ENCODE measurements at places on chromosomes 2 and 18.

DNA sequence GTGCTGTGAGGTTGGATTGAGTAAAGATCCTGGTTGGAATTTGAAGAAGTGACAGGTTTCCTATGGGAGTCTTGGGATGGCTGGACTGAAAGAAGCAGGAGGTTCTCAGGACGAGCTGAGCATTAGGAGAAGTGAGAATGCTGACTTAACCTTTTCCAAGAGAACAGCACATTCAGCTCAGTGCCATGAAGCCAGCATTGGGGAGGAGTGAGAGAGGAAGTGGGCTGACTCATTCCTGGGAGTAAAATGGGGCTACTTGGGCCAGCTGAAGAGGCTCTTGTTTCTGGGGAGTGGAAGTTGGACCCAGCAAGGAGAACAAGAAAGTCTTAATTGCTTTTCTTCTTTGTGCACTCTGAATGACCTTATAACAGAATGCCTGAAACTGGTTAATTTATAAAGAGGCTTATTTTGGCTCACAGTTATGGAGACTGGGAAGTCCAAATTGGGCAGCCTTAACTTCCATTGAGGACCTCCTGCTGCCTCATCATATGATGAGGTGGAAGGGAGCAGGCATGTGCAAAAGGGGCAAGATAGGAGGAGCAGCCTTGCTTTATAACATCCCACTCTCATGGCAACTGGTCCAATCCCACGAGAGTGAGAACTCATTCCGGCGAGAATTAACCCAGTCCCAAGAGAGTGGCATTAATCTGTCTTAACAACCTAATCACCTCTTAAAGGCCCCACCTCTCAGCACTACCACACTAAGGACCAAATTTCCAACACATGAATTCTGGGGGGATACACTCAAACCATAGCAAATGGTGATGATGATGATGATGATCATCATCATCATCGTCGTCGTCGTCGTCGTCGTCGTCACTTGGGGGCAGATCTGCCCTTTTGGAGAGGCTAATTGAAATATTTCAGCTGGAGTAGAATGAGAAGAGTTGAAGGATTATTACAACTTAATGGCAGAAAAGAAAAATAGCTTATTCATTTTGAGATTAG lies 26.1 kb downstream of the DGUOK start:
- H3K4me3 ChIP-seq = no peak overlapping the region
- H3K36me3 ChIP-seq = peaks cover 3% of the 10 kb centered on the region
- no peak overlapping the region for H3K27ac ChIP-seq
- H3K4me1 ChIP-seq = no peaks in the 10 kb centered on the region

DNA sequence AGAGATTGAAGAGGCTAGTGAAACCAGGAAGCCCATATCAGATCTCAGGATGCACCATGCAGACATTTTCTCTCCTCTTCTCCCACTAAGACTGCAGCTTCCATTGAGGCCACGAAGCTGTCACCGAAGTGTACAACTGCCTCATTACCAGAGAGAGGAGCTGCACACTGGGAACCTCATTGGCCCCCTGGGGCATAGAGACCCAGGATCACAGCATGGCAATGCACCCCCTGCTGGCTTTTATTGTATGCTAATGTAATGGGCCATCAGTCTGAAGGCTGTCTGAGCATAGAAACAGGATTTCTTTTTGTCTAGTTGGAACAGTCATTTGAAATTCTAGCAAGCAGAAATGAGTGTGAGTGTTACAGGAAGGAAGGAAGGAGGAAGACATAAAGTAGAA lies 861.6 kb upstream of the CELF4 start:
- H3K4me3 ChIP-seq = no peak overlapping the region
- no peaks in the 10 kb centered on the region for H3K27me3 ChIP-seq
- DNase-seq = peak; percentile 12
- no peaks in the 10 kb centered on the region for H3K4me1 ChIP-seq
- no peaks in the 10 kb centered on the region for H3K36me3 ChIP-seq
- H3K27ac ChIP-seq = no peak overlapping the region

DNA sequence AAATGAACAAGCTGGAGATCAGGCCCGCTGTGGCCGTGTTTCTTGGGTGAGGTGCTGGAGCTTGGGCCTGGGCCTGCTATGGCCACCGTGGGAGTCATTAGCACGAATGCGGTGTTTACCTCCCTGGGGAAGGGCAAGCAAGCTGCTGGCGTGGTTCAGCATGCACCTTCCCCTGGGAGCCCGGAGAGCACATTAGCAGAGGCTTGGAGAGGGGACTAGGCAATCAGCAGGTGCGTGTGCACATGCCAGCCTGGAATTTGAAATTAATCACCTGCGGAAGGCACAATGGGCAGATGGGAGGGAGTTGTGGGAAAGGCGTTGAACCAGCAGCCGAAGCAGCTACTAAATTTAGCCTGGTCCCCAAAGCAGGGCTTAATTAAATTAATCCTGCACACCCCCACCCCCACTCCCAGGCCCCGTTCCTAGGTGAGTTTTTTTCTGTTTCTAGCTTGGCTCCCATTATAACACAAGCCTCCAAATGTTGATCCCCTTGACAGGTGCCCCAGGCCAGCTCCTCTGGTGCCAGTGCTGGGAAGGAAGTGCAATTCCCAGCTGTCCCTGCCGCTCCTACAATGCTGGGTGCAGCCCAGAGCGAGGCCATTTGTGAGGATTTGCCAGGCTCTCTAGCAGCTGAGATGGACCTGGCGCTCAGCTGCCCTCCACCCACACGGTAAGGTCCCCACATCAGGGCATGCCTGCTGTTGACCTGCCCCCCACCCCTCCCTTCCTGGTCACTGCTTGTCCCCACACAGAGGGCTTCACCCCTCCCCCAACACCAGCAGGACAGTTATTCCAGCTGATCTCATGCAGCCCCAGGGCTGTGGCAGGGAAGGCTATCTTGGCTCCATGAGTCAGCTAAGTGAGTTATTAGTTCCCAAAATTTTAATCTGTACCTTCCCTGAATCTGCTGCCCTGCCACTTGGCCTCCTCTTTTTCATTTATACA lies 115.0 kb downstream of the ZBTB7C start:
- no peaks in the 10 kb centered on the region for H3K27me3 ChIP-seq
- no peak overlapping the region for H3K4me3 ChIP-seq
- no peaks in the 10 kb centered on the region for H3K36me3 ChIP-seq
- DNase-seq = no peak
- peaks cover 28% of the 10 kb centered on the region for H3K4me1 ChIP-seq
- H3K27ac ChIP-seq = no peak overlapping the region

- no peaks in the 10 kb centered on the region for H3K36me3 ChIP-seq
- H3K4me3 ChIP-seq = no peak overlapping the region
- peaks cover 5% of the 10 kb centered on the region for H3K4me1 ChIP-seq
- no peak for DNase-seq
- no peak overlapping the region for H3K27ac ChIP-seq
Measured at GRCh38 chr18:23719634-23720201, 30.5 kb downstream of the LAMA3 start.

DNA sequence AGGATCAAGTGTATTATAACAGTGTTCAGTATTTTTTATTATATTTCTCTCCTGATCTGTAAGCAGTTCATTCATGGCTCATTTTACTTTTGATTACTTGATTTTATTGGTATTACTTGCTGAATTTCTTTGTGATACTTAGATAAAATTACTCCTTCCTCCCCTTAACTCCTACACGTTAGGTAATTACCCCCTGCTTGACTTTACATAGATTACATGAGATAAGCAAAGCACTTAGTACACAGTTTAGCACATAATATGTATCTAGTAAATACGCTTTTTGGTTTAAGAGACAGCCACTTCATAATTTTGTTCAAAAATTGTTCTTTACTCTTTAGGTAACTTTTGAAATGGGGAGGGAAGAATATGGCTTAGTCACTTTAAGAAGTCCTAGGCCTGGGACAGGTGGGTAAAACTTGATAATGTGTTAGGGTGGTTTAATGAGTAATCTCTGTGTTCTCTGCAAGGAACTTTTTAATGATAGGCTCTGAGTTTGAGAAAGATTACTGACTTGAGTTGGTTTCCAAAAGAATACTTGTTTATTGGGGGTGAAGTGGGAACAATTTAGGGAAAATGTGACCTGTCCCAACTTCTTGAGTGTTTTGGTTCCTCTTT lies 80.9 kb downstream of the NCOA1 start:
- H3K4me1 ChIP-seq = peaks cover 4% of the 10 kb centered on the region
- H3K27ac ChIP-seq = no peak overlapping the region
- DNase-seq = no peak
- H3K36me3 ChIP-seq = no peaks in the 10 kb centered on the region

DNA sequence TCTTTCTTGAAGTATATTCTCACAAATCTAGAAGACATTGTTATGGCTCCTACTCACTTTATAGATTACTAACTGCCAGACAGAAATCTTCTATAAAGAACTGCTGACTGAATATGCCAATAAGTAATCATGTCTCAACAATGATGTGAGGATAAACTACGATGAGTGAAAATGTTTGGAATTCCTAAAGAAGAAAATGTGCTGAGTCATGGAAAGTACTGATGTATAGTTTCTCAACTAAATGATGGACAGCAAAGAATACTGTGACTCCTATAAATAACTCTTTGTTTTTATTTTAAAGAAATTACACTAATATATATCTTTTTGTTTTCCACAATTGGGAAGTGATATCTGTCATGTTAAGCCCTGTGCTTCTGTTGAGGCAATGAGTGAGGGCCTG lies 232.9 kb downstream of the LNPK start:
- no peak overlapping the region for H3K4me3 ChIP-seq
- no peak for DNase-seq
- H3K4me1 ChIP-seq = no peaks in the 10 kb centered on the region
- H3K27me3 ChIP-seq = no peaks in the 10 kb centered on the region
- H3K36me3 ChIP-seq = no peaks in the 10 kb centered on the region
- no peak overlapping the region for H3K27ac ChIP-seq

Data from neural progenitor cell (in vitro differentiated cells).